MV-4-11 (cell line): ENCODE measurements at places on chromosomes 2 and 18.

DNA sequence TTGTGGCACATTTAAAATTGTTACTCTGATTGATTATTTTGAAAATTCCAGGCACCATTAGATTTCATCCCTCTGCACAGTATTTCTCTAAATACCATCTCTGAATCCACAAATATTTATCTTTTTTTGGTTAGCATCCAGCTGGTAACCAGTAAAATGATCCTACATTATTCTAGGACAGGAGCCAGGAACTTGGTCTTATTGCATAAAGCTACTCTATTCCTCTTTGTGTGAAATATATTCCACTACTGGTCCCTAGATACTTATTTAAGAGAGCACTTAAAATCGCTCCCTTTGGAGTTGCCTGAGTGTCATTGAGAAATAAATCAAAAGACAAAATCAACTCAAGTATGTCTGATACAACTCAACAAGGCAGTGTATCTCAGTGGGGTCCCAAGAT lies 7.4 kb upstream of the MBOAT2 start:
- no peak for DNase-seq

- DNase-seq = no peak
These were observed 36.5 kb upstream of the SLC39A10 start for GRCh38 chr2:195620501-195620900.

DNA sequence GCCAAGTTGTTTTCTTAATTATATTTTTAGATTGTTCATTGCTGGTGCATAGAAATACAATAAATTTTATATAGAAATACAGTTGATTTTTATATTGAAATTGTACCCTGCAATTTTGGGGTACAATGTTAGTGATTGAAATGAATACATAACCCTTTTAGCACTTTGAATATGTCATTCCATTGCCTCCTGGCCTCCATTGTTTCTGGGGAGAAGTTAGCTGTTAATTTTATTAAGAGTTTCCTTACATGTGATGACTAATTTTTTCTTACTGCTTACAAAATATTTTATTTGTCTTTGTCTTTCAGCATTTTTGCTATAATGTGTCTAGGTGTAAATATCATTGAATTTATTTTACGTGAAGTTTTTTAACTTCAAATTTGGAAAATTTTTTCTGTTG lies 176.5 kb upstream of the DCC start:
- DNase-seq = no peak

GRCh38 chr2:43324259-43325106 lies 98.1 kb upstream of the ZFP36L2 start:
- DNase-seq = no peak

- DNase-seq = no peak
These were observed 48.9 kb upstream of the ALPP start for GRCh38 chr2:232329716-232330067.

GRCh38 chr2:111031546-111032478 lies 88.9 kb upstream of the BCL2L11 start:
- DNase-seq = no peak

- DNase-seq = no peak
These were observed 105.5 kb upstream of the RGPD4 start for GRCh38 chr2:107721178-107721577.

GRCh38 chr18:46497129-46497528 lies 159.9 kb downstream of the LOXHD1 start:
- peak; percentile 49 for DNase-seq

DNA sequence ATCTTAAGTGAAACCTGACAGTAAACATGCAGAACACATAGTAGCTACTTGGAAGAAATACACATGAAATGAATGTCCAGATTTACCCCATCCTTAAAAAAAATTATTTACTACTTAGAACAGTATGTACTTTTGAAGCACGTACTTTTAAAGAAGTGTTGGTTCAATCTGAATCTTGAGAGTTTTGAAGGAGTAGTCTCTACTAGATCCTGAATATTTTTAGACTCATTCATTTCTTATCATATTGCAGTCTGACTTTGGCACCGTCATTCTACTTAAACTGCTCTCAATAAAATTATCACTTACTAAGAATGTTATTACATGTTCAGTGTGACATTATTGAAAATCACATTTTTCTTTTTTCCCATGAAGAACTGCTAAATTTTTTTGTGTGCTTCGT lies 187.8 kb downstream of the DPP4 start:
- no peak for DNase-seq

GRCh38 chr2:111897924-111898702 lies at the start of gene MERTK:
TSS of gene MERTK (plus strand) at chr2:111898607. CDS start at chr2:111898736, 129 bp downstream.
- no peak for DNase-seq

GRCh38 chr2:158317642-158318041 lies 138.9 kb downstream of the CCDC148 start:
- no peak for DNase-seq

GRCh38 chr2:165787334-165787733 lies 6.7 kb downstream of the GALNT3 start:
- DNase-seq = no peak

- DNase-seq = peak; percentile 39
These were observed 54.3 kb downstream of the INO80C start for GRCh38 chr18:35443434-35443833.

- no peak for DNase-seq
These were observed 8.8 kb downstream of the TMEM37 start for GRCh38 chr2:119440501-119440870.

DNA sequence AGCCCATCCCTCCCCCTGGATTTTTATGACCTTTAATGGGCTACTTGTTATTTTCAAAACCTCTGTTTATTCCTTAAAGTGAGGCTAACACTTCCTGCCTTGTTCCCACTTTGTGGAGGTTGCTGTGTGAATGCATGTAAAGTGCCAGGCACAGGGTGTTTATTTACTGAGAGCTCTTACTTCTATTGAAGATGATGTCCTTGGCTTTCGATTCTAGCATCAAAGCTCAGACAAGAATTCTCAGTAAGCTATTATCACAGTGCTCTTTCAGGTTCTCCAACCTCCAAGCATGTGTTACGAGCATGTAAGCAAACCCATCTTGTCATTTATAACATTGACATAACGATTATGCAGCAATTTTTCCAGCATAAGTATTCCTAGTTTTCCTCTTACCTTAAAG lies 44.2 kb downstream of the DPYSL5 start:
- DNase-seq = no peak

GRCh38 chr18:45764000-45764686 lies 40.2 kb downstream of the SLC14A1 start:
- DNase-seq = no peak

DNA sequence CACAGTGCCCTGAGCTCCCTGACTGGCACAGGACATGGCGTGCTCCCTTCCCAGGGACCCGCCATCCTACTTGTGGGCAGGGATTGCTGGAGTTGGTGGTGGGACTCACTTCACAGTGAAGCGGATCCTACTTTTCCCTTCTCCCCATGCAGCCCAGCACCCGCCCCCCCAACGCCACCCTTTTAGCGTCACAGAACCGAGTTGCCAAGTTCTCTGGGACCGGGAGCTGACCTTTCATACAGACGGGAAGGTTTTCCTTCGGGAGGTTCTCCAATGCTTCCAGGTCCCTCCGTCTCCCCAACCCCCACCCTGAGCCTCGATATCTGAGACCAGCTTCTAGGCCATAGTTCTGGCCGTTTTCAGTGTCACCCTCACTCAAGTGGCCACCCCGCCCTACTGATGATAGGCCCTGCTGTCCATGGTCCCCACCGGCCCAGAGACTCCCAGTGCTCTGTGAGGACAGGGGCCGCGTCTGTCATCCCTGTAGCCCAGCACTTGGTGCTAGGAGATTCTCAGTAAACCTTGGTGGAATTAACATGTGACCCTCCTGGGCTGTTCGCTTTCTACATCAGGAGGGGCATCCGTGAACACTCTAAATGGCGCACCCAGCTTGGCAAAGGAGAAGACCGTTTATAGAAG lies 1.6 kb upstream of the DNMT3A start:
- DNase-seq = no peak

DNA sequence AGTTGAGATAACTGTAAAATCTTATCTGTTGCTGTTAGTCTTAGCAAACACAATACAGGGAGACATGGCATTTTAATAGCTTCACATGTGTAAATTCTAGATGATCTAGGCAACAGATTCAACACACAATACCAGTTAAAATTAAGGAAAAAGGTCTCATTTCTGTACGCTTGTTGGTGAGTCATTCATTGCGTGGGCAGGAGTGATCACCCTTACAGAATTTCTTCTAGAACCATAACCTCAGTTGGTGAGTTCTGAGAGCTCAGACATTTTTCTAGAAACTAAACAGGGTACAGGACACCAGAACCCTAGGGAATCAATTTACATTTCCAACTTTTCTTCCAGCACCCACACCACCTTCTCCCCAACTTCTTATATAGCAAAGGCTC lies 81.9 kb downstream of the SLC8A1 start:
- peak; percentile 8 for DNase-seq

DNA sequence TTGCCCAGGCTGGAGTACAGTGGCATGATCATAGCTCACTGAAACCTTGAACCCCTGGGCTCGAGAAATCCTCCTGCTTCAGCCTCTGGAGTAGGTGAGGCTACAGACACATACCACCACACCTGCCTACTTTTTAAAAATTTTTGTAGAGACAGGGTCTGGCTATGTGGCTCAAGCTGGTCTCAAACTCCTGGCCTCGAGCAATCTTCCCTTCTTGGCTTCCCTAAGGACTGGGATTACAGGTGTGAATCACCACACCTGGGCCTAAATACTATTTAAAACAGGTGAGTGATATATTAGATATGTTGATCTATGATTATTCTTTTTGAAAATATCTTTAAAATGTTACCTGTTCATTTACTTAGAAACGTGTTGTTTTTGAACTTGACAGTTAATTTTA lies 57.2 kb downstream of the MOGAT1 start:
- no peak for DNase-seq

- DNase-seq = no peak
These were observed 164.6 kb downstream of the EIPR1 start for GRCh38 chr2:3212984-3213383.

DNA sequence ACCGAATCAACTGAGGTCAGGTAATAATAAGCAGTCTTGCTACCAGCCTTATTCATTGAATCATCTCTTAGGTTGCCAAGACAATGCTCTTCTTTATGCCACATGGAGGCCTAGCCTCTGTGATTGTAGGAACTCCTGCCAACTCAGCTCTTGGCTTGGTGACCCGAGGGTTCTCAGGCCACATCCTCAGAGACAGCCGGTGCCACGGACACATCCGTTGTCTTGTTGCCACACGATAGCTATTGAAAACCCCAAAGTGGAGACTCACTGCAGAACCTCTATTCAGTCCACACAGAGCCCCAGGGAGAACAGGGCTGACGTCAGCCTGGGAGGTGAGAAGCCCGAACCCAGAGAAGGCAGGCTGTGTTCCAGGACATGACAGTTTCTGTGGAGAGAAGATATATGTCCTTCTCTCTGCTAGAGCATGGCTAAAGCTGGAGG lies 53.5 kb upstream of the TGFA start:
- no peak for DNase-seq

DNA sequence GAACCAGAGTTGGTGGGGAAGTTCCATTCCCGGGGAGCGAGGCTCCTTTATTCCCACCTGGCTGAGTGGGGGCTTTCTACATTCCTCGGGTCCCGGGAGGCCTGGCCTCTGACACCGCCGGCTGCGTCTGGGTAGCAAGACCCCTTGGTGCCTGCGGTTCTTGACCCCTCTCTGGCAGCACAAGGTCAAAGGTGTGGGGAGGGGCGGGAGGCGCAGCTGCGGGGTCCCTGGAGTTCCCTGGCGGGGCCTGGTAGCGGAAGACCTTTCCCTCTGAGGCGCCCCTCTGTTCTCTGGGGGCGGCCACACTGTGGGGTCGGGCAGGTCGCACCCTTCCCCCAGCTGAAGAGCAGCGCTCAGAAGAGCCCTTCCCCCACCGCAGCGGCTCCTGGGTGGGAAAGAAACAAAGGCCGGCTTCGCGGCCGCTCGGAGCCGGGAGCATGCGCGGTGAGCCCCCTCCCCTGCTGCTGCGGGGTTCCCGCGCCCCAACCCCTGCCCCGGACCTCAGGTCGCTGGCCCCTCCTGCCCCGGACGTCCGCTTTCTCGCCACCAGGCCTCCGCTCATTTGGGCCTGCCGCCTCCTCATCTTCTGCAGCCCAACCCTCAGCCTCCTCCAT lies 146.3 kb downstream of the ANKRD44 start:
- DNase-seq = no peak

GRCh38 chr18:25736516-25736915 lies 353.9 kb downstream of the SS18 start:
- no peak for DNase-seq

DNA sequence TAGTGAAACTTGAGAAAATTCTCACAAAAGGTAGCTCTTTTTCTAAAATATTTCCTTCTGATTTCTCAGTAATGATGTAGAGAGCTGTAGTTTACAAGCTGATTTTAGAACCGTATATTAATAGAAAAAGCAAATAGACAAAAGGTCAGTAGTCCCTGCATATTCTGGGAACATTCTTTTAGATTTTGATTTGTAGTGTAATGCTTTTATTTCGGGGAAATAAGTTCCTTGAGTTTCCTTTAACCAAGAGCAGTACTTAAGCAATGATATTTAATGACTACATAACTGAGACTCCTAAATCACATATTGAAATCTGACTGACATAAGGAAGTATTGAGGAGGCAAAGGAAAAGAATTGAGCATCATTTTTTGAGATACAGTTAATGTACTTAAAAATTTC lies 22.4 kb downstream of the NBEAL1 start:
- no peak for DNase-seq

DNA sequence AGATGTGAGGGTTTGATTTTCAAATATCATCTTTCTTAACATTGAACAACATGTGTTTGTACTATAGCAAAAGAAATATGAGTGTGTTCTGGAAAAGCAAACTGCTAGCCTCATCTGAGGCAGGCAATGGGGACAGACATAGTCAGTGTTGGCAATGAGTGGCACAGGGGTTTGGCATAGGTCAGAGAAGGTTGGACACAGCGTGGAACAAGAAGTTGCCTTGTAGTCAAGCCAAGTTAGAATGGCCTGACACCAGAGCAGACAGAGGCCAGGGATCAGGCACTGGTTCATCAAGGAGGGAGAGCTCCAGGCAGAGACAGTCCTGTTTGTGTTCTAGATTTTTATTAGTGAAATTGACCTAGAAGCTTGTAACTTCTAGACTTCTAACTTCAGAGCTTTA lies 100.8 kb upstream of the TANK start:
- no peak for DNase-seq
